ENCODE measurements at places on chromosomes 6 and 20.

GRCh38 chr6:37489697-37490336, 9.9 kb downstream of the CCDC167 start:
- peak; percentile 39 for DNase-seq

GRCh38 chr6:163367497-163368183, 46.9 kb upstream of the QKI start:
- DNase-seq, result no peak

DNA sequence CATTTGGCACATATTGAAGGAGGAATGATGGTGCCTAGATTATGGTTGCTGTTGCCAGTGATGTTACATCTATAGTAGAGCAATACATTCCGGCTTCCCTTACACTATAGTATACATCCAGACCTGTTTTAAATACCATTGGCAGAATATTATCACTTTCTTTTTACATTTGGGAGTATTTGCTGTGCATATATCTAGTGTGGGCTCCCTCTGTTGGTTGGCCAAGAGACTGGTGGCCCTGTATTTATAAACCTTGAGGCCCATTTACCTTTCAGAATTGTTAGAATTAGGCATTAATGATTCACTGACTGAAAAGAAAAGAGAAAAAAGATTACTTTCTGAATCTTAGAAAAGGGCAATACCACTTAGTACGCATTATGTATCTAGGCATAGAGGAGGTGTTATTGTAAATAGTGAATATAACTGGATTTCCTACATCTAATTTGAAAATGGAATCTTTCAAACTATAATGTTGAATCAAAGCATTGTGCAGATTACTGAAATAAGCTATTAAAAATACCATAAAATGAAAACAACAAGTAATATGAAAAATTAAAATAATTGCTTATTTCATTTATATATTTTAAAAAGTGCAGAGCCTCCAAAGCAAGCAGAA, 628.8 kb upstream of the MAN1A1 start:
- DNase-seq, result peak; percentile 19

- DNase-seq, result no peak
Measured at GRCh38 chr20:54148947-54149764, 24.6 kb downstream of the CYP24A1 start.

- peak; percentile 70 for DNase-seq
Measured at GRCh38 chr6:111985202-111985731, 68.6 kb upstream of the CCN6 start.

- no peak for DNase-seq
Measured at GRCh38 chr6:27209659-27210269, 37.7 kb upstream of the PRSS16 start.

DNA sequence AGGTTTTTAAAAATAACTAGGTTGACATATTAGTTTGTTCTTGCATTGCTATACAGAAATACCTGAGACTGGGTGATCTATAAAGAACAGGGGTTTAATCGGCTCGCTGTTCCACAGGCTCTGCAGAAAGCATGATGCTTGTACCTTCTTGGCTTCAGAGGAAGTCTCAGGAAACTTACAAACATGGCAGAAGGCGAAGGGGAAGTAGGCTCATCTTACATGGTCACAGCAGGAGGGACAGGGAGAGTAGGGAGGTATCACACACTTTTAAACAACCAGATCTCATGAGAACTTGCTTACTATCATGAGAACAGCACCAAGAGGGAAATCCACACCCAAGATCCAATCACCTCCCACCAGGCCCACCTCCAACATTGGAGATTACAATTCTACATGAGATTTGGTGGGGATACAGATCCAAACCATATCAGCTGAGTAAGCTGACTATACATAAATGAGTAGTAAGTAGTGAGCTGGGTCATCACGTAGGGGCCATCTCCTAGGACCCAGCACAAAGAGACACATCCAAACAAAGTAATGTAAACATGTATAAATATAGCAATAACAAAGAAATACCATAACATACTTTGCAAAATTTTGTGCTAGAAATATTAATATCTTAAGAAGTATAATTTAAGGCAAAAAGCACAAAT, 31.4 kb upstream of the SIRPG start:
- DNase-seq, result no peak

GRCh38 chr6:1581120-1581991, 28.4 kb upstream of the FOXC1 start:
- DNase-seq, result no peak

DNA sequence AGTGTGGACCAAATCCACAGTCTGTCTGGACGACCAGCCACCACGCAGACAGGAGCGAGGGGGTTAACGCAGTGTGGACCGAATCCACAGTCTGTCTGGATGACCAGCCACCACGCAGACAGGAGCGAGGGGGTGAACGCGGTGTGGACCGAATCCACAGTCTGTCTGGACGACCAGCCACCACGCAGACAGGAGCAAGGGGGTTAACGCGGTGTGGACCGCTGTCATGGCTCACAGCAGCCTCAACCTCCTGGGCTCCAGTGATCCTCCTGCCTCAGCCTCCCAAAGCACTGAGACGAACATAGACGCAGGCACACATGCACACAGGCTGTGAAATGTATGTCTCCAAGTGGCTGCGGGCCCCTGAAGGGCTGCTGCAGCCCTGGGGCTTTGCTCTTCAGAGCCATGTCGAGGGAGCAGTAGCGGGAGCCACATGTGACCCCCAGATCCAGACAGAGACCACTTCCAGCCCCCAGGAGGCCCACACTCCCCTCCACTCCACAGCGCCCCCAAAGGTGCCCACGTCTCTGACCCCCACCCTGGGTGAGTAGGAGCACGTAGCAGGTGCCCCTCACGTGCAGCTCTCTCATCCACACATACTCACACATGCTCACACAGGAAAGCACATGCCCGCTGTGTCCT, 98.1 kb downstream of the YTHDF1 start:
- no peak for DNase-seq

DNA sequence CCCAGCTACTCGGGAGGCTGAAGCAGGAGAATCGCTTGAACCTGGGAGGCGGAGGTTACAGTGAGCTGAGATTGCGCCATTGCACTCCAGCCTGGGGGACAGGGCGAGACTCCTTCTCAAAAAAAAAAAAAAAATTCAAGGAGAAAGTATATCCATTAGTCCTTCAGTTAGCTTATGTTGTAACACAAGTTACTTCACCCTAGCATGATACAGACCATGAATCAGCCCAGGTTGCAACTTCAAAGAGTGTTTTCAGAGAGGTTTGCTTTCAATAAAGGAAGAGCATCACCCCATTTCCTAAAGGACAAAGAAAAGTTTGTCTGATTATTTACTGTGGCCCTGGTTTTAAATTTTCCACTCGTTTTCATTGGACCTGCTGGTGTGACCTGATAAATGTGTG, 73.0 kb downstream of the SERAC1 start:
- no peak for DNase-seq

- DNase-seq, result no peak
Measured at GRCh38 chr6:82246802-82247504, 591 bp downstream of the IBTK start.

- DNase-seq, result peak; percentile 65
Measured at GRCh38 chr20:34538671-34539123, 19.8 kb upstream of the MAP1LC3A start.

DNA sequence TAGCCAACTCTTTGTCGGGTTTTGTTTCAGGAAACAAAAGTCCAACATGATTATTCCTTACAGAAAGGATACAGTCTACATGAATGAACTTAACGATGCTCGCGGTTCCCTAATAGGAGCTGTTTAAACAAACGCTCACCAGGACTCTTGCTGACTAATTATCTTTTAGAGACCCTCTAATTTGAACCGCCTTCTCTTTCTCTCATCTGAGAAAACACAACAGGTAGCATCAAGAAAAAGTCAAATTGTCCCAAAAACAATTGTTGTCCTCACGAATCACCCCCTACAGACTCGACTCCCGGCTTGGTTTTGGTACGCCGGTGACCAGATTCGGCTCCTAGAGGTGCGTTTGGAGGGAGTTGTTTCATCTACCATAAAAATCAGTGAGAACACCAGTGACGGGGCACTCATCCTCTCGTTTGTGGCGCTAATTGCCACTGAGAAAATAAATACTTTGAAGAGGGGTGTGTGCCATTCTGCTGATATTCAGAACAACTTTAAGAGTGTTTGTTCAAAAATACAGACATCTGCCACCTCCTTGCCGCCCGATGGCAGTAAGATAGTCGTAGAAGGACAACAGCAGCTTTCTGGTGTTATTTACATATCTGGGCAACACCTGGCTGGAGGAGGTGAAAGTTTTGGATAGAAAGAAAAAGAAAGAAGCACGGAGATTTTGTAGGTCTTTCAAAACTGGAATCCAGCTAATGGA, 1.1 kb upstream of the SIM1 start:
- DNase-seq, result no peak

- no peak for DNase-seq
Measured at GRCh38 chr6:63437058-63437457, 117.3 kb upstream of the LGSN start.

- DNase-seq, result no peak
Measured at GRCh38 chr20:25314497-25315417, 66.9 kb downstream of the PYGB start.

- DNase-seq, result no peak
Measured at GRCh38 chr6:69878795-69879194, 12.4 kb downstream of the COL19A1 start.

All from CD4-positive, alpha-beta T cell treated with Interferon alpha-2 for 1 hour (primary cell).